AG10803 (cell line): ENCODE measurements at places on chromosomes 7 and 10.

DNA sequence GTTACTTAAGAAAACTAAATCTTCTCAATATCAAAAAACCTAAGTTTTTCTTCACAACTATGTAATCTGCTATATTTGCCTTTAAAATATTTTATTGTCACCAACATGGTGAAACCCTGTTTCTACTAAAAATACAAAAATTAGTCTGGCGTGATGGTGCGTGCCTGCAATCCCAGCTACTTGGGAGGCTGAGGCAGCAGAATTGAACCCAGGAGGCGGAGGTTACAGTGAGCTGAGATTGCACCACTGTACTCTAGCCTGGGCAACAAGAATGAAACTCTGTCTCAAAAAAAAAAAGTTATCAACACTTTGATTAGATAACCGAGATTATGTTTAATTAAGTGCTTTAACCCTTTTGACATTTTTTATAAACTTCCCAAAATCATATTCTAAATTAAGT, 28.3 kb upstream of the CLDN4 start:
- DNase-seq: no peak

- DNase-seq: no peak
Measured at GRCh38 chr10:10772411-10772810, 245.3 kb upstream of the CELF2 start.

- peak; percentile 25 for DNase-seq
Measured at GRCh38 chr10:44807451-44807850, 103.7 kb upstream of the TMEM72 start.

GRCh38 chr10:79045566-79046175, 23.1 kb upstream of the ZMIZ1 start:
- DNase-seq: no peak

- DNase-seq: peak; percentile 41
Measured at GRCh38 chr7:135684136-135684535, 21.8 kb downstream of the STMP1 start.

- DNase-seq: peak; percentile 63
Measured at GRCh38 chr7:23261843-23262452, 15.4 kb downstream of the GPNMB start.

GRCh38 chr7:134901389-134902020, 84.8 kb upstream of the AGBL3 start:
- DNase-seq: no peak

DNA sequence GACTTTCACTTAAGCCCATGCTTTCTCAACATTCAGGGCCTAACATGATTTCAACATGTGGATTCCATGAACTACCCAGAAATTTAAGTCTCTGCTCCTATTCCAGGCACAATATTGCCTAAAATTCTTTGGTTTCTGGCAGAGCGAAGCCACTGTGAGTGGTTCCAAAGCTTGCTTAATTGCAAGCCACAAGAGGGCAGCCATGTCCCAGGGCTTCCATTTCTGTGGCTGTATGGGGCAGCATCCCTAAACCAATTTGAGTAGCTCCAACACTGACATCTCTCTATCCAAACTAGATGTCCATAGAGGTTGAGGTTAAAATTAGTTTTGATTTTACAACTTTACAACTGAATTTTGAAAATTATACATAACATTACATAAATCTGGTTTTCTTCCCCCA, 56.3 kb upstream of the MDFIC start:
- peak; percentile 74 for DNase-seq

DNA sequence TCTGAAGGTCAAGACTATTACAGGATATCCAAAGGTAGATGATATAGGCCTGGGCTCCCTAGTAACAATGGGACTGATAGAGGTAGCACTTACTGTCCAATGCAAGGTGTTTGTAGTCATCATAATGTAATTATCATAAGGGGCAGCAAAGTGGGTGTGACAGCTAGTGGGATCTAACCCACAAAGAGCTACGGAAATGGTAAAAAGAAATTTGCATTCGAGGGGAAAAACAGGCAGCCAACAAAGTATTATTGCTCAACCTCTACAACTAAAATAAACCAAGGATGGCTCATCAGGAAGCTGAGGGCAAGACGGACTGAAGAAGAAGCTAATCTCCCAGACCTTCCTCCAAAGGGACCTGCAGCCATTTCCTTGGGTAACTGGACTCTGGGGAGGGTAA, 211.0 kb downstream of the WDR11 start:
- DNase-seq: no peak

GRCh38 chr7:157830331-157830730, 493.5 kb downstream of the DNAJB6 start:
- DNase-seq: no peak

DNA sequence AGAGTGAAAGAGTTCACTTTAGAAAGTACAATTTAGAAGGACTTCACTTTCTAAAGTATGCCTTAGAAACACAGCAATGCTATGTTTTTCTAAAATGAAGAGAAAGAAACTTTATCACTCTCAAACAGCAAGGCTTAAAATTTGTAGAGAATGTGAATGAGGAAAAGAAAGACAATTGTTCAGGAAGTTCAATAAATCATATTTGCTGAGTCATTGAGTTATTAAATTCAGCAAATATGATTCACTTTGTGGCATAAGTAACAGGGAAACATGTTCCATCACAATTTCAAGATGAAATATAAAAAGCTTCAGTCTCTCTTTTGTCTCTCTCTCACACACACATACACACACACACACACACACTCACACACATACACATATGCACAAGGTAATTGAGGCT, 187.9 kb downstream of the PCDH15 start:
- no peak for DNase-seq

- no peak for DNase-seq
Measured at GRCh38 chr7:133491846-133492652, 239.2 kb downstream of the EXOC4 start.

DNA sequence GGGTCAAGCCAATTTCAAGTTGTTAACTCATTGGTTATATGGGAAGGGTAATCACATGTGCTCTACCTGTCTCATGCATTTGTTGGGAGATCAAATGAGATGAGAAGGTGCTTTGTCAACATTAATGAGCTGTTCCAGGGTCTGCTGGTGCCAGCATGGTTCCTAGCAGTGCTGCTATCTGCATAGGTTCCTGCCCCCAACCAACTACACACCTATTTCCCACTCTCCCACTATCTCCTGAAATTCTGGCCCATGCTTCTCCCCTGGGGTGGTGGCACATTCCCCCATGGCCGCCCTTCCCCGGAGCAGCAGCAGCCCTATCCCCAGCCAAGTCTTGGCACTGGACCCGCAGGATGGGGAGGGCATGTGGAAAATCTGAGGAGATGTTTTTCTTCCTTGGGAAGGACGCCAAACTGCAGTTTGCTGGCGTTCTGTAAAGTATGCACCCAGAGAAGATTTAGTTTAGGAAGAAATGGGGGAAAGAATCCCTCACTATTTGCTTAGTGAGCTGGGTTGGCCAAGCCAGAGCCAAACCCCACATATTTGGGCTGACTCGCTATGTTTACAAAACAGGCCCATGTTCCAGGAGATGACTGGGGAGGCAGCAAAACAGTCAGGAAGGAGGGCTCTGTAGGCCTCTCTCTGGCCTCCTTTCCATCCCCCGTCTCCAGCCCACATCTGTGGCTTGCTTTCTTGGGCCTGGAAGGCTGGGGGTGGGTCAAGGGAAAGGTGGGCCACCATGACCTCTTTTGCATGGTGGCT, 42.5 kb downstream of the PPP1R3C start:
- peak; percentile 99 for DNase-seq

DNA sequence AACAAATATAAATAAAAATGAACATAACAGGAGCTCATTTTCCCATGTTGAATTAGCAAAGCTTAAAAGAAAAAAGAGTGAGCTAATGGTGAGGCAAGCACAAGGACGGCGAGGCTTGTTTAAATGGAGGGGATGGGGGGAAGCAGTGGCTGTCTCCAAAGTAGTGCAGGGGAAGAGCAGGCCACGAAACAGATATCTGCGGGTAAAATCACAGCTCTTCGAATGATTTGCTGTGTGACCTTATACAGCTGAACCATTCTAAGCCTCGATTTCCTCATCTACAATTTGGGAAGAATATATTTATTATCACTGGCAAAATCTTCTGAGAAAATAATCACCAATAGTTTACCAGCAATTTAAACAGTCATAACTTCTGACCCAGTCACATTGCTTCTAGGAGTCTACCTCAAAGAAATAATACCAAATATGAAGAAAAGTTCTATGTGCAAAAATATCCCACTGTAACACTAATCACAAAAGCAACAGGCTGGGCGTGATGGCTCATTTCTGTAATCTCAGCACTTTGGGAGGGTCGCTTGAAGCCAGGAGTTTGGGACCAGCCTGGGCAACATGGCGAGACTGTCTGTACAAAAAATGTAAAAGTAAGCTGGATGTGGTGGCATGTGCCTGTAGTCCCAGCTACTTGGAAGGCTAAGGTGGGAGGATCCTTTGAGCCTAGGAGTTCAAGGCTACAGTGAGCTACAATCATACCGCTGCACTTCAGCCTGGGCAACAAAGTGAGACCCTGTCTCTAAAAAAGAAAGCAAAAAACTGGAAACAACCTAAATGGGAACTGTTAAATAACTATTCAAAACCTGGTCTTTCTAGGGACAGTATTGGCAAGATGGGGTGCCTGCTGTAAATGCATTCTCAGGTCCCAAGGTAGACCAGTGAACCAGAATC, 63.1 kb upstream of the ASAH2 start:
- no peak for DNase-seq

DNA sequence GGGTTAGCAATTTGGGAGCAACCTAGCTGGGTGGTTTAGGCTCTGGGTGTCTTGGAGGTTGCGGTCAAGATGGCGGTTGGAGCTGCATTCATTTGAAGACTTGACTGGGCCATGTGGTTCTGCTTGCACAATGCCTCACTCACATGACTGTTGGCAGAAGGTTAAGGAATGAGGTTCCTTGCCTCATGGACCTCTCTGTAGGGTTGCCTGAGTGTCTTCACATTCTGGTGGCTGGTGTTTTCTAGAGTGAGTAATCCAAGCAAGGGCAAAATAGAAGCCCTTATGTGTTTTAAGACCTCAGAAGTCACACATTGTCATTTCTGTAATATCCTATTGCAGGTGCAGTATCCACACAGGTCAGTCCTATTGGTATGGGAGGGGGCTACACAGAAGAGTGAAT, 52.0 kb downstream of the CDK14 start:
- DNase-seq: peak; percentile 35

DNA sequence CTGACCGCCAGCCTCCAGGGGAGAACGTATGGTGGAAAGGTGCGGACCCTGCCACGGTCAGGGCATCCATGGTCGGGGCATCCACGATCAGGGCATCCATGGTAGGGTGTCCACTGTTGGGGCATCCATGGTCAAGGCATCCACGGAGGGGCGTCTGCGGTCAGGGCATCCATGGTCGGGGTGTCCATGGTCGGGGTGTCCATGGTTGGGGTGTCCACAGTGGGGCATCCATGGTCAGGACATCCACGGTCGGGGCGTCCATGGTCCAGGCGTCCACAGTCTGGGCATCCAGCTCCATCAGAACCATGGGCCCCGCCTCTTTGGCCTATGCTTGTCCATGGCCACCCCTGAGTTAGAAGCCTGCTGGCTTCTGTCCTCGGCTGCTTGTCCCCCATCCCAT, 148.1 kb downstream of the ADARB2 start:
- DNase-seq: no peak

GRCh38 chr7:41010418-41010817, 692.5 kb downstream of the INHBA start:
- DNase-seq: peak; percentile 81

DNA sequence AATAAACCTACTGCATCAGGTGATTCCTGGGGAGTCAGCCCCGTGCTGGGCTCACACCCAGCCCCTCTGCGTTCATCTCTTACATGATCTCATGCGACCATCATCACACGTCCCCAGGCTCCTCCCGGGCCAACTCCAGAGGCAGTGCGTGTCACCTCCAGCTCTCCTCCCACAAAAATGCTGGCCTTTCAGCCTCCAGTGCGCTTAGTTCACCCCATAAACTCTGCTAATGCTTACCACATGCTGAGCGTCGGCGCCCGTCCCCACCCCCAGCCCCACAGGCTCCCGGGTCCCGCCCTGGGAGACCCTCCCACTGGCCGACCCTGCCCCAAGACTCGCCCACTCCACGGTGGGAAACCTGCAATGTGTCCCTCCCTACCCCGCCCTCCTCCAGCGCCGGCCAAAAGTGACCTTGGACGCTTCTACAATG, 816 bp upstream of the SDK1 start:
- DNase-seq: no peak

- DNase-seq: peak; percentile 72
Measured at GRCh38 chr10:118870467-118871243, 115.9 kb upstream of the CACUL1 start.

DNA sequence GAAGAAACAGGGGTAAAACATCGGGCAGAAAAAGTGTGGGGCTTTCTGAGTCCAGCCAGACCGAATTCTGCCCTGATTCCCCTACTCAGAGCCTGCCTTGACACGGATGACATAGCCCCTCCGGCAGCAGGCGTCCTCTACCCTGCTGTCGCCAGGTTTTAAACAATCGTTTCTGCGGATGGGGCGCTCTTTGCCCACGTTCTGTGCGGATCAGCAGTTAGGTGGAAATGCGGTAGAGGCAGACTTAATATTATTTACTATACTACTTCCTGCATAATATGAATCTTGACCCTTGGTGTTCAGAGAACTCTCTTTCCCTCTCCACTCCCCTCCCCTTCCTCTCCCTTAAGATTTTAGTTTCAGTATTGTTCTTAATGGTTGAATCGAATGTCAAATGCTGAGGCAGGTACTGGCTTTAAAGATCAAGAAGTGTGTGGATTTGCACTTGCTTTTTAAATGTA, 2.4 kb downstream of the GATA3 start:
- no peak for DNase-seq

- no peak for DNase-seq
Measured at GRCh38 chr10:80544316-80544953, 6.7 kb downstream of the SH2D4B start.

- DNase-seq: no peak
Measured at GRCh38 chr10:58373442-58373827, 11.8 kb upstream of the TFAM start.

DNA sequence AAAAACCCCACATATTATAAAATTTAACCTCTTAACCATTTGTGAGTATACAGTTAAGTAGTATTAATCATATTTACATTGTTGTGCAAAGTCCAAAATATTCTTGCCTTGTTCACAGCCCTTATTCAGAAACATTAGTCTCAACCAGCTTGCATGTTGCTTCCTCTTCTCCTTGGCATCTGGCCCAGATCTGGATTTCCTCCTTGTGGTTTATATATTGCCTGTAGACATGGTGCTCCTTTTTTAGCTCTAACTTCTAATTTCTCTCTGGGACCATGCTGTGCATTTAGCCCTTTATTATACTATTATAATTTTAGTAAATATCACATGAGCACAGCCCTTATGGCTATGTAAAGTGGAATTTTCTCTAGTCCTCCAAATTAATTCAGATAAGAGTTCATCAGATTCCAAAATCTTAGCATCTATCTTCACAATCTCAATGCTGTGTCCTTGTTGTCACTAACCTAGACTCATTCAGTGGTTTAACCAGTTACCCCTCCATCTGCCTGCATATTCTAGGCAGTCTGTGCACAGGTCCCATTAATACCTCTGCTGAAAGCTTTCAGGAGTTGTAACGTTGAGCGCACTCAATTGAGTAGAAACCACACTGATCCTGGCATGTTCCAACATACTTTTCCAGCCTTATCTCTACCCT, 7.9 kb downstream of the CPED1 start:
- DNase-seq: peak; percentile 89

DNA sequence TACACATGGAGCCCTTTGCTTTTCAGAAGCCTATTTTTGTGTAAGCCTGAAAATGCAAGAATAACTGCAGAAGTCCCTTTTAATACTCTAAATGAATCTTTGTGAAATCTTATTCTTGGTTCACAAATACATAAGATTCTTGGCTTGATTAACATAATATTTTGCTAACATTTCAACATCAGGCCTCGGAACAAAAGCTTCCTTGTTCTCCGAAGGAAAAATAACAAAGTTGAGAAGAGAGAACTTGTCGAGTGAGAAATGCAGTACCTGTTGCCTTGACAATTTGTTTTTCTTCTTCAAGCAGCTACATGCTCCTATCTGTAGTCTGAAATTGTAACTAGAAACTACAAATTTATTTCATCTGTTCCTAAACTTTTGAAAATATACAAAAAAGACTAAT, 8.5 kb downstream of the NT5C2 start:
- no peak for DNase-seq
